Lower lobe of right lung (tissue), 2 donors: ENCODE measurements at places on chromosomes 1 and 21. TPM values are rescaled to one million over a fixed set of nuclear protein-coding genes. Genes with fewer than 3 reads are reported as not detected.

GRCh38 chr1:4696161-4696745, 41.8 kb downstream of the AJAP1 start:
- H3K27me3 ChIP-seq, result no peaks in the 10 kb centered on the region
- H3K4me1 ChIP-seq, result no peaks in the 10 kb centered on the region
- H3K36me3 ChIP-seq, result no peaks in the 10 kb centered on the region
- no peak overlapping the region for H3K4me3 ChIP-seq
- no peak for DNase-seq

Gene RYR2
- total RNA-seq, result 4.8 TPM

- H3K27me3 ChIP-seq, result no peaks in the 10 kb centered on the region
- no peak overlapping the region for H3K4me3 ChIP-seq
- H3K27ac ChIP-seq, result no peak overlapping the region
- no peak for DNase-seq
- no peaks in the 10 kb centered on the region for H3K36me3 ChIP-seq
- H3K4me1 ChIP-seq, result peaks cover 17% of the 10 kb centered on the region
These were observed 218.7 kb upstream of the TMEM51 start for GRCh38 chr1:14934867-14935266.

Gene EDARADD
- total RNA-seq, result 0.89 TPM

DNA sequence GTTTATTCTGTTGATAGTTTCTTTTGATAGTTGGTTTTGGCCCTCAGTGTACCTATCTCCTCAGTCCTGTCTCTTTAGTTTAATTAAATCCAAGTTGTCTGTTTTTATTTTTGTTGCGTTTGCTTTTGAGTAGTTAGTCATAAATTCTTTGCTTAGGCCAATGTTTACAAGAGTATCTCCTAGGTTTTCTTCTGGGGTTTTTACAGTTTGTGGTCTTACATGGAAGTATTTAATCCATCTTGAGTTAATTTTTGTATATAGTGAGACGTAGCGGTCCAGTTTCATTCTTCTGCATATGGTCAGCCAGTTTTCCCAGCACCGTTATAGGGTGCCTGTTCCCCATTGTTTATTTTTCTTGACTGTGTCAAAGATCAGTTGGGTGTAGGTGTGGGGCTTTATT, 139.4 kb downstream of the POU2F1 start:
- no peak for DNase-seq
- H3K4me3 ChIP-seq, result no peak overlapping the region
- no peak overlapping the region for H3K27ac ChIP-seq
- H3K4me1 ChIP-seq, result no peaks in the 10 kb centered on the region

Gene MAP3K7CL
- total RNA-seq, result 8.3 TPM

DNA sequence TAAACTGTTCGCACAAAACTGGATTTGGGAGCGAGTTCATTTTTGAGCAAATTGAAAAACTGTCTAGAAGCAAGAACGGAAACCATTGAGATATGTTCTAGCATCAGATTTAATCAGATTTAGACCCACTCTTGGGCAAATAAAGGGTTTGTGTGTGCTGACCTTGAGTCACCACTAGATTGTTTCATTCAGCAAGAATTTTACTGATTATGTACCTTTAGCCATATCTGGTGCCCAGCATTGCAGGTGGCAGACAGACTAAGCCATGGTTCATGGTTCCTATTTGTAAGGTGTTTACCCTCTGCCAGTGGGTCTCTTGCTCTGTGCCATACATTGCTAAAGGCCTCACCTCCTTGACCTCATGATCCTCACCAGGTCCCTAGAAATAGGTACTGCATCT, 1.4 kb downstream of the NUDC start:
- peaks cover 40% of the 10 kb centered on the region for H3K36me3 ChIP-seq
- peaks cover 23% of the 10 kb centered on the region for H3K4me1 ChIP-seq
- H3K27me3 ChIP-seq, result no peaks in the 10 kb centered on the region
- peak overlapping the region; percentile 100 for H3K4me3 ChIP-seq

DNA sequence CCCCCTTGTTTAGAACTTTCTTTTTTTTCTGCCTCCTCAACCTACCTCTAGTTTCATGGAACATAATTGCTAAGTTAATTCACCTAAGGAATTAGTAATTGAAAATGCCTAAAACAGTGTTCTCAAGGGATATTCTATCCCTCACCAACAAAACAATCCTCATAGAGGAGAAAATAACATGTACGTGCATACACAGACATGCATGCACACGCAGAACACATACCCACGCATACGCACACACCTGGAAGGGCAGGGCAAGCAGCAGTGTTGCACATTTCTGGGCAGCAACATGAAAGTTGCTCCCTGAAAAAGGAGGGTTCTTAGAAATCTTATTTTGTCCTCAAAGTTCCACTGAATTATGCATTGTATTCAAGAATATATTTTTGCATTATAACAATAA, 76.6 kb downstream of the HHAT start:
- H3K4me3 ChIP-seq, result no peak overlapping the region
- no peaks in the 10 kb centered on the region for H3K36me3 ChIP-seq
- H3K4me1 ChIP-seq, result no peaks in the 10 kb centered on the region
- no peak overlapping the region for H3K27ac ChIP-seq

Gene GFI1
- 3.3 TPM for total RNA-seq

- H3K27ac ChIP-seq, result no peak overlapping the region
- peaks cover 11% of the 10 kb centered on the region for H3K27me3 ChIP-seq
- H3K4me3 ChIP-seq, result peak overlapping the region; percentile 49
- DNase-seq, result peak; percentile 78
- no peaks in the 10 kb centered on the region for H3K36me3 ChIP-seq
- H3K4me1 ChIP-seq, result peaks cover 13% of the 10 kb centered on the region
These were observed 8.8 kb upstream of the CEP85 start for GRCh38 chr1:26225033-26225831.

- H3K4me3 ChIP-seq, result peak overlapping the region; percentile 31
- no peaks in the 10 kb centered on the region for H3K27me3 ChIP-seq
- peak; percentile 74 for DNase-seq
These were observed 22.7 kb downstream of the MAP7D1 start for GRCh38 chr1:36178471-36179219.

DNA sequence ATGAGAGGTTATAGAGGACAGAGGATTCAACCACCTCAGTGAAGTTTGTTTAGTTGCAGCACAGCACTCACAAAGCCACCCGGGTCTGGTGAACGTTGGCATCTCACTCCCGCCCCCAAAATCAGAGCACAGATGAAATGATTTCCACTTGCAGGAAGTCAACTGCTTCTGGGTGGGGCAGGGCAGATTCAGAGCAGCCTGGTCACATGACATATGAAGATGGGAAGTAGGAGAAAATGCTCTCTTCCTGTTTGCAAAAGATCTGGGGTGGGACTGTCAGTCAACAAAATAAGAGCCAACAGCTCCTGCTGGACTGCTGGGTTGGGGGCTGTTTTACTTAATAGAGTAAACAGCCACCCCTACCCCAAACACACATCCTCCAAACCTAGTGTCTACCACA, 43.2 kb downstream of the LRRC71 start:
- H3K27me3 ChIP-seq, result no peaks in the 10 kb centered on the region
- H3K4me1 ChIP-seq, result peaks cover 6% of the 10 kb centered on the region
- peak overlapping the region; percentile 54 for H3K27ac ChIP-seq
- peak; percentile 65 for DNase-seq

DNA sequence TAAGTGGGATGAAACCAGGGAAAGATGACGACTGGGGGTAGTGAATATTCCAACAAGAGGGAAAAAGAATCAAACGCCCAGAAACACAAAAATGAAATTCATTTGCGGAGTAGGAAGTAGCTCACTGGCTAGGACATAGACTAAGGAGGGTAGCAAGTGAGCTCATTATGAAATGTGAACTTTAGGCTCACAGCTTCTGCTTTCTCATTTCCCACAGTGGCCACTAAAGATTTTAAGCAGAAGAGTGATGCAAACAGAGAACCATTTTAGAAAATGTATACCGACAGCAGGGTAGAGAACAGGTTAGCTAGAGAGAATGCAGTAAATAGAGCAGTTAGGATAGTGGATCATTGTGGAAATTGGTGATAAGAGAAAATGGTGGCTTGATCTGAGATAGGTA, 3.5 kb downstream of the CD48 start:
- H3K4me3 ChIP-seq, result peak overlapping the region; percentile 48
- peaks cover 1% of the 10 kb centered on the region for H3K27me3 ChIP-seq
- no peaks in the 10 kb centered on the region for H3K36me3 ChIP-seq
- no peak for DNase-seq

Gene PPIAL4G
- not detected for total RNA-seq

DNA sequence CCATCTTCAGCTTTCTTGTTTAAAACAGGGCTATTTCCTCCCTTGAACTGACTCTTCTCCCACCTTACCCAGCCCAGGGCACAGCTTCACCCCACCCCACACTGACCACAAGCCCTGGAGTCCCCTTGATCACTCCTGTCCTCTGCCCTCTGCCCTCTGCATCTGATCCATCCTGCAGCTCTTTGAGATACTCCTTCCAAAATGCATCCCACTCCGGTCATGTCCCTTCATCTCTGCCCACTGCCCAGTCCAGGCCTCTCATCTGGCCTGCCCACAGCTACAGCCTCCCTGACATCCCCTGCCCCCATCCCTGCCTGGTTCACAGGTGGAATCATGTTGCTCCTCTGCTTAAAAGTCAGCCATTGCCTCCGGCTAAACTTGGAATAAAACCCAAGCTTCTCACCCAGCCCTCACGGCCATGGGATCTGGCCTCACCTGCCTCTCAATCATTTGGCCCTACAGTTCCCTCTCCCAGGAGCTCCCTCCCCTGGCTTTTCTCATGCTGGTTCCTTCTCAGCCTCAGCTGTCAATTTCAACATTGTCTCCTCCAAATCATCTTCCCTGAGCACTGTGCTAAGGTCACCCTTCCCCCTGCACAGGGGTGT, 202.0 kb downstream of the MATN1 start:
- no peak overlapping the region for H3K4me3 ChIP-seq
- peaks cover 3% of the 10 kb centered on the region for H3K27me3 ChIP-seq
- peaks cover 14% of the 10 kb centered on the region for H3K4me1 ChIP-seq
- H3K36me3 ChIP-seq, result no peaks in the 10 kb centered on the region
- H3K27ac ChIP-seq, result no peak overlapping the region
- no peak for DNase-seq

Gene PRAMEF9
- not detected for total RNA-seq

Gene NUCKS1
- 111 TPM for total RNA-seq

GRCh38 chr1:48793863-48794262, 17.2 kb upstream of the BEND5 start:
- H3K27ac ChIP-seq, result no peak overlapping the region
- no peaks in the 10 kb centered on the region for H3K4me1 ChIP-seq
- H3K36me3 ChIP-seq, result no peaks in the 10 kb centered on the region
- no peak for DNase-seq
- H3K4me3 ChIP-seq, result no peak overlapping the region
- H3K27me3 ChIP-seq, result no peaks in the 10 kb centered on the region

GRCh38 chr1:83627045-83627444, 371.9 kb downstream of the TTLL7 start:
- H3K36me3 ChIP-seq, result no peaks in the 10 kb centered on the region
- no peaks in the 10 kb centered on the region for H3K4me1 ChIP-seq
- no peak for DNase-seq
- H3K4me3 ChIP-seq, result no peak overlapping the region

Gene IFNGR2
- 83.5 TPM for total RNA-seq

GRCh38 chr1:29629401-29629800, 393.1 kb downstream of the PTPRU start:
- peaks cover 5% of the 10 kb centered on the region for H3K27me3 ChIP-seq
- no peak for DNase-seq
- no peaks in the 10 kb centered on the region for H3K36me3 ChIP-seq
- H3K27ac ChIP-seq, result no peak overlapping the region
- H3K4me3 ChIP-seq, result no peak overlapping the region
- H3K4me1 ChIP-seq, result no peaks in the 10 kb centered on the region

- H3K4me3 ChIP-seq, result no peak overlapping the region
- H3K4me1 ChIP-seq, result no peaks in the 10 kb centered on the region
- H3K27ac ChIP-seq, result no peak overlapping the region
- no peaks in the 10 kb centered on the region for H3K27me3 ChIP-seq
- H3K36me3 ChIP-seq, result no peaks in the 10 kb centered on the region
These were observed 427.4 kb upstream of the NCAM2 start for GRCh38 chr21:20570824-20571232.

- H3K4me3 ChIP-seq, result peak overlapping the region; percentile 24
- DNase-seq, result peak; percentile 76
- peaks cover 47% of the 10 kb centered on the region for H3K36me3 ChIP-seq
- peaks cover 42% of the 10 kb centered on the region for H3K4me1 ChIP-seq
These were observed 9.5 kb downstream of the ATP1B1 start for GRCh38 chr1:169115891-169116585.

GRCh38 chr1:159829273-159829634, 2.6 kb downstream of the SLAMF8 start:
- H3K27me3 ChIP-seq, result no peaks in the 10 kb centered on the region
- no peaks in the 10 kb centered on the region for H3K36me3 ChIP-seq
- no peak overlapping the region for H3K27ac ChIP-seq
- H3K4me3 ChIP-seq, result peak overlapping the region; percentile 45

Gene CHI3L1
- 22.2 TPM for total RNA-seq

Gene CD164L2
- 6.8 TPM for total RNA-seq

Gene C1QTNF12
- 1.2 TPM for total RNA-seq

Gene NBPF11
- total RNA-seq, result 12.4 TPM

GRCh38 chr1:37945743-37946702, 830 bp downstream of the INPP5B start:
- peaks cover 35% of the 10 kb centered on the region for H3K36me3 ChIP-seq
- peak overlapping the region; percentile 89 for H3K27ac ChIP-seq
- H3K4me3 ChIP-seq, result peak overlapping the region; percentile 91
- H3K4me1 ChIP-seq, result peaks cover 22% of the 10 kb centered on the region
- H3K27me3 ChIP-seq, result no peaks in the 10 kb centered on the region
- peak; percentile 50 for DNase-seq

- H3K27me3 ChIP-seq, result no peaks in the 10 kb centered on the region
- peaks cover 11% of the 10 kb centered on the region for H3K36me3 ChIP-seq
- peak; percentile 73 for DNase-seq
- peaks cover 33% of the 10 kb centered on the region for H3K4me1 ChIP-seq
These were observed 1.5 kb upstream of the COX20 start for GRCh38 chr1:244833734-244834542.

DNA sequence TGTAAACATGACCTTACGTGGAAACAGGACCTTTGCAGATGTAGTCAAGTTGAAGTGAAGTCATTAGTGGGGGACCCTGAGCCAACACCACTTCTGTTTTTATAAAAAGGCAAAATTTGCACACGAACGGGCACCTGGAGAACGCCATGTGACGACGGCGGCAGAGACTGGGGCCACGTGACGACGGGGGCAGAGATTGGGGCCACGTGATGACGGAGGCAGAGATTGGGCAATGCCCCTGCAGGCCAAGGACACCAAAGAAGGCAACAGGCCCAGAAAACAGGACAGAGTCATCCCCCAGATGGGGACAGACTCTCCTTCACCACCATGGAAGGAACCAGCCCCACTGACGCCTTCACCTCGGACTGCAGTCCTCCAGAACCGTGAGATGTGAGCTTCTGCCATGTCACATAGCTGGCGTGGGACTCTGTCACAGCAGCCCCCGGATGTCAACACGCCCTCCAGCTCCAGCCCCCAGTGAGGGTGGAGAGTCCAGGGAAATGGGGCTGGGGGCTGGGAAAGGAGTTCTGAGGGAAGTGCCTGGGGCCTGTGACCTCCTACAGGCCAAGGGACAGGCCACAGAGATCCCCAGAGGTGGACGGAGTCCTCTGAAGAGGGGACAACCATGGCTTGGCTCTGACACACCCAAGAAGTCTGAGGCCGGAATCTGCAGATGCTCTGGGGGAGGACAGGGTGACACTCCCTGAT, 4.0 kb downstream of the KRTAP12-4 start:
- H3K27ac ChIP-seq, result no peak overlapping the region
- no peaks in the 10 kb centered on the region for H3K36me3 ChIP-seq
- H3K27me3 ChIP-seq, result peaks cover 3% of the 10 kb centered on the region
- no peaks in the 10 kb centered on the region for H3K4me1 ChIP-seq

Gene BARHL2
- total RNA-seq, result not detected
